ENCODE measurements at places on chromosomes 3 and 15.

DNA sequence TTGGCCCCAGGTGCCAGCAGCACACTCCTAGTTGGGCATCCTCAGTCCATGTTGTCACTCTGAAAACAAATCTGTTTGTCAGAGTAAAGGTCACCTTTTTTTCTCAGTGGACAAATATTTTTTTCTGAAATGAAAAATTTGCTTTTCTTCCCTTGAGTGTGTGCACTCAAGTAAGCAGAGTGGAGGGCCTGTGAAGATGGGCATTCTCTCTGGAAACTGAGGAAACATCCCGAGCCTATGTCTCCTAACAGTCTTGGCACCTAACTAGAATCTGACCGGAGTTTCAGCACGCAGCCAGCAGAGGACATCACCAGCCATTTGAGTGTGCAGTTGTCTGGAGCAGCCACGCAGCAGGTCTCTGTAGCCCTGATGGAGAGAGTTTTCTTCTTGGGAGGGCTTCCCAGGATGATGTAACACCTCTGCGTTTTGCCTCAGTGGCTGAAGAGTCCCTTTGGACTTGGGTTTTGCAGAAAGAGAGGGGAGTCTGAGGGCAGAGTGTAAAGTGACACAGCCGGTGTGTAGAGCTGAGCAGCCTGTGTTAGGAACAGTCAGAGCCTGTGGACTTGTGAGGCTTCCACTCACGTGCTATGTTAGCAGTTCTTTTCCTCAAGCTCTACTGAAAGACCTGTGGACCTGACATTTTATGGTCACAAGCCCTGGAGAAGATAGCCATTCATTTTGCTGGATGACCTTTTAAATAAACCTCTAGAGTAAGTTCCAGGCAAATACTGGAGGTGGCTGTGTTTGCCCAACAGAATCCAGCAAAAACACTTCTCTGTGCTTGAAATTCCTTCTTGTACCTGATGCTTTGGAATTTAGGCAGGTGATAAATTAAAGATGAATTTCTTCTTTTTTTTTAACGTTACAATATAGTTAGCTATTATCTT, 51.6 kb downstream of the ABHD2 start:
- no peak for DNase-seq

- DNase-seq, result no peak
These were observed 5.3 kb downstream of the SIN3A start for GRCh38 chr15:75446151-75446550.

DNA sequence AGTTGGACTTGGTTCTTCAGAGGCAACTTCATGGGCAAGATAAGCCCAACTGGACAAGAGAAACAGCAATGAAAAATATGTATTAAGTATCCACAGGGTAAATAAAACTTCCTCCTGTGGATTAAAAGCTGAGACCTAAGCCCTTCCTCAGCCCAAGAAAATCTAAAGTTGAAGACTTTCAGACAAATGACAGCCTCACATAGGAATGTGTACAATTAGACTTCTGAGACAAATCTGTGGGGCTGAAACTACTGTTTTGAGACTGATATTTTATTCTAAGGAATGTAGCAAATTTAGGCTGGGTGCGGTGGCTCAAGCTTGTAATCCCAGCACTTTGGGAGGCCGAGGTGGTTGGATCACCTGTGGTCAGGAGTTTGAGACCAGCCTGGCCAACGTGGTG, 74.2 kb upstream of the IL12A start:
- DNase-seq, result no peak

GRCh38 chr3:13785853-13786436, 93.9 kb downstream of the WNT7A start:
- no peak for DNase-seq

DNA sequence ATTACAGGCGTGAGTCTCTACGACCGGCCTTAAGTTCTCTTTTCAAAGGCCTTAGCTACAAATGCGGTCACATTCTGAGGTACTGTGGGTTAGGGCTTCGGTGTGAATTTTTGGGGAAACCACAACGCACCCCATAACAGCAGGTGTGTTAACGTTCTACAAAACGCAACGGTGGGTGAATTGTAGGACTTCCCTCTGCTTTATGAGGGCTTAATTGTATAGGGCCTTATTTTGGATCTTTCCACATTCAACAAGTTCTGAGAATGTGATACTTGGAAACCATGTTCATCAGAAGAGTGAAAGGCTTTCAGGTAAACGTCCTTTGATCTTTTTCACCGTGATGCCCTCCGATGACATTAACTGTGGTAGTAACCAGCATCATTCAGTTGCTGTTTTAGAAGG, 998.6 kb upstream of the CFAP20DC start:
- DNase-seq, result no peak

GRCh38 chr15:80494351-80494751, 90.2 kb downstream of the ARNT2 start:
- peak; percentile 32 for DNase-seq

DNA sequence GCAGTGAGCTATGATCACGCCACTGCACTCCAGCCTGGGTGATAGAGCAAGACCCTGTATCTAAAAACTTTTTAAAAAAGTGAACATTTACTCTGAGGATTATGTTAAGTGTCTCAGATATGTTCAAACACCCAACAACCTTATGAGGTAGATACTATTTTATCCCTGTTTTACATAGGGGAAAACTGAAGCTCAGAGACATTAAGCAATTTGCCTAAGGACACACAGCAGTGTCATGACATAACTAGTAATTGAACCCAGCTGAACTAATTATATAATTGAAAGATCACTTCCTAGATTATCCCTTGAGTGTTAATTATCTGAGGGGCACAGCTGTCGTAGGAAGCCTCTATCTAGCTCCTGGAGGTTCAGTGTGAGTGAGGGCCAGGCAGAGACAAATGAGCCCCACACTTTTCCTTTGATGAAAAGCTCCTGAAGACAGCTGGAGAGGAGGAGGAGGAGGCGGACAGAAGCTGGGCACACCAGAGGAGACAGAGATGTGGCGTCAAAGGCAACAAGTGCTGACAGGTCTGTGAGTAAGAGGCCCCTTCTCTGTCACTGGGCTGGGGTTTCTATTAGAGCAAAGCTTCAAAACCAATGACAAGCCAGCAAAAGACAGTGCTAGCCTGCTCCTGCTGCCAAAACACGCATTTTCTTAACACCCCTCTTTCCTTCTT, 20.5 kb downstream of the TRH start:
- no peak for DNase-seq

DNA sequence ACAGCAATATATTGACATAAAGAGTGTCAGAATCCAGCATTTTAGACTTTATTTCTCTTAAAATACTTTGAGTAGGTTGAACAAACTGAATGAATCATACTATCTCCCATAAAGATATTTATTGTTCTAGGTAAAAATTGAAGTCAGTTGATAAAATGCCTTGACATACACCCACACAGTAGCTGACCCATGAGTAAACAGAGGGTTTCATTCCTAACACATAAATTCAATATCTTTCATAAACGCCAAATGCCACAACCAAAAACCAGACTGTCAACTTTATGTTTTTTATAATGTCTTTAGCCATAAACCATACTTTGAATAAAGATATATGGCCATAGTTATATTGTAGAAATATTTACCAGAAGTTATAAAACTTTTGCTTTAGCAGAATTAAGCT, 742.4 kb downstream of the NAALADL2 start:
- DNase-seq, result no peak

GRCh38 chr3:12906141-12906915, 65.0 kb upstream of the RPL32 start:
- no peak for DNase-seq

- DNase-seq, result no peak
These were observed 50.7 kb downstream of the FOXP1 start for GRCh38 chr3:71532639-71533395.

DNA sequence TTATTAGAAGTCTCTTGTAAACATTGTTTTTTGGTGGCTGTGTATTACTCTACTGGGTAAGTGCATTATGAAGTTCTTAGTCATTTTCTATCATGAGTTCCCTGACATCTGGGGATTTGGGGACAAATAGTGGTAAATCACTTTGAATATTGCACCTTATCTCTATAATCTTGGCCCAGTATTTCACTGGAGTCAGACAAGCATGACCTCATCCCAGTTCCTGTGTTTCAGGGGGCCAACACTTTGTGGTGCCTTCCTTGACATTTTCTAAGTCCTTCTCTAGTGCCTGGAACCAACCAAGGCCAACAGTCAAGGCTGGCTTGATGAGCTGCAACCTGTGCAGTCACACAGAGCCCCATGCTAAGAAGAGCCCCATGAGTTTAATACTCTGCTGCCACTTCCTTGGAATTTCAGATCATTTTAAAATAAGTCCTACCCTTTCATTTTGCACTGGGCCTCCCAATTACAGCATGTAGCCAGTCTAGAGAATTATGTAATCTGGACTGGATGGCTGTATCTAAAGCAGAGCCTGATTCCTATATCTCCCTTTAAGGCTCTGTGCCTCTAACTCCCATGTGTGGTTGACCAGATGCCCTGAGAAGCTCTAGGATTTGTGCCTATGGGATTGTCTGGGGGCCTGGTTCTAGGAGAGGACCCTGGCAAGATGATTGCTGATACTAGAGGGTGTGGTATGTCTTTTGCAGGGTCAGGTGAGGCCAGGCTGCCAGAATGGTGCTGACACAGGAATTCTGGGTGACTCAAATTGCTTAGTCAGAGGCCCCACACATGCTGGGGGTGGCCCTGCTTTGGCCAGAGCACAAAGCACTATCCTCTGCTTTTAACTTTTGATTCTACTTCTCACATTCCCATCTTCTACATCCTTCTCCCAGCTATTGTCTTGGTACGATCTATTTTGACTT, 319.6 kb upstream of the TBC1D5 start:
- DNase-seq, result no peak

- DNase-seq, result no peak
These were observed 960.2 kb upstream of the CFAP20DC start for GRCh38 chr3:60009931-60010478.

DNA sequence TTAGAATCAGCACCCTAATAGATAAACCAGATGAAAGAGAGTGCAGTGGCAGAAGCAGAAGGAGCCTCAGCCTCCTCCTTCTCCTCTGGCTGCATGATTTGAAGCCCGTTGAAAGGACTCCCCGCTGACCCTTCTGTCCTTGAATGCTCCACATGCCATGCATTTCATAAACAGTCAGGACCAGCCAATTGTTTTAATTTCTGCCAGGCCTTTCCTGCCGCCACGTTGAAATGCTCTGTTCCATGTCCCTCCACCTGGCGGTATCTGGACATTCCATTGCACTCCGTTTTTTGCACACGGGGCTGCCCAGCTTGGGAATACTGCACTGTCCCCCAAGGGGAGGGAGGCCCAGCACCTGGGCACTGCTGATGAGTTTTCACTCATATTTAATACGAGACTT, 35.2 kb upstream of the GLCE start:
- DNase-seq, result no peak

GRCh38 chr3:142077859-142078500, 71.4 kb downstream of the TFDP2 start:
- DNase-seq, result no peak

DNA sequence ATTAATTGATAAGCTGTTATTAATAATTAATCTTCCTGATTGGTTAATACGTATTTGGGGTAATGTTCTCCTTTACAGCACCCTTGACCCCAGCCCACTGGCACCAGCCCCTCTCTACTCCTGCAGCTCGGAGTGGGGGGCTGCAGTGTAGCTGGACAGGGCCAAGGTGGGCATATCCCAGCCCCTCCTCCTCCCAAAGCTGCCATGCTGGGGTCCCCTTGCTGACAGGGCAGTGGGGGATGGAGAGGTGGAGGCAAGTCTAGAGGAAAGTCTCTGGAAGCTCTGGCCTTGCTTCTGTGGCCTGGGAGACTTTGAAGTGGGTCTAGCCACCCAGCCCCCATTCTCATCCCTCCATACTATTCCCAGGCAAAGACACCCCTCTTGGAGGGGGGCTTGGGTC, 35.8 kb downstream of the HCN4 start:
- DNase-seq, result no peak

GRCh38 chr3:148720873-148721272, 23.2 kb downstream of the AGTR1 start:
- DNase-seq, result no peak

DNA sequence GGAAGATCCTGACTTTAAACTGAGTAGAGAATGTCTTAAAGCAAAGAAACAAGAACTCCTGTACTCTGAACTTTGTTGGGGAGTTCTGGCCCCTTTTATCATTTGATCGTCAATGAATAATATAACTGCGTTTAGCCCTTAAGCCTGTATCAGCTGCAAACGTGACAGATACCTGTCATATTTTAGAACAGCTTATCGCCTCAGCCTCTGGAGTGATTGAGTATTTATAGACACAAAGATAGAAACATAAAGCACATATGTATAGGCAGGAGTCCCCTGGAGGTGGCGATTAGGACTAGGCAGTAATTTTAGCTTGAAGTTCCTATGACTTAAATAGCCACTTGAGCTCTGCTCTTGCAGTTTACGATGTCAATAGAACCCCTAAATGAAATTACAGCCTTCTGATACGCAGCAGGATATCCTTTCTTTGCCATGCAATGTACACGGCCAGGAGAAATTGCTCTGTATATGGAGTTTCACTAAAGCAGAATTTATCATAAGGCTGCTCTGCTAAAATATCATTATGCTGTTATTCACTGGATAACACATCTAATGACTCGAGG, 321.8 kb downstream of the TIGIT start:
- no peak for DNase-seq

DNA sequence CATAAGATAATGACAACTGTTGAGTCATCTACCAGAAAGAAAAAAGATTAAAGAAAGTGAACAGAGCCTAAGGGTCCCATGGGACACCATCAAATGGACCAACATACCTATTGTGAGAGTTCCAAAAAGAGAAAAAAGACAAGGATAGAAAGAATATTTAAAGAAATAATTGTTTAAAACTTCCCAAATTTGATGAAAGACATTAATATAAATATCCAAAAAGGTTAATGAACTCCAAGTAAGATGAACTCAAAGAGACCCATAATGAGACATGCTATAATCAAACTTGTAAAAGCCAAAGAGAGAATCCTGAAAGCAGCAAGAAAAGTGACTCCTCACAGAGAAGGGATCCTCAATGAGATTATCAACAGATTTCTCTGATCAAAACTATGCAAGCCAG, 8.9 kb downstream of the NRG4 start:
- no peak for DNase-seq

GRCh38 chr3:44476963-44477311, 533 bp downstream of the ZNF445 start:
- no peak for DNase-seq

GRCh38 chr3:144200004-144200403, 228.4 kb downstream of the DIPK2A start:
- no peak for DNase-seq

DNA sequence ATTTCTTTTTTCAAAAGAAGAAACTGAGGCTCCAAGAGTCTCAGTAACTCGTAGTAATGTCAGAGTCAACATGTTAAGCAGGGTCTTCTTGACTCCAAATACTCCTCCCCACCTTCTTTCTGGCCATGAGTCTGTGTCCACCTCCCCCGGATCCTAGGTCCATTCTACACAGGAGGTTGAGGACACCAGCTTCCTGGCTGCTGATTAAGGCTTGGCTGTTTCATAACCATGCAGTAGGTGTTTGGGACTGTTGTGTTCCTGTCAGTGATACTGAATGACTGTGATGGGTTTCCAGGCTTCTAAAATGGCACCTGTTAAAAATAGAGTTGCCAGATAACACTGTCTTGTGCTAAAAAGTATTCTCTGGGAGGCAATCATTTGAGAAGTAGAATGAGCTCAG, 130.8 kb upstream of the IL12A start:
- no peak for DNase-seq

All from right forelimb (tissue), 1 donor.